Epithelial cell of prostate (primary cell): ENCODE measurements at places on chromosomes 13 and 19.

DNA sequence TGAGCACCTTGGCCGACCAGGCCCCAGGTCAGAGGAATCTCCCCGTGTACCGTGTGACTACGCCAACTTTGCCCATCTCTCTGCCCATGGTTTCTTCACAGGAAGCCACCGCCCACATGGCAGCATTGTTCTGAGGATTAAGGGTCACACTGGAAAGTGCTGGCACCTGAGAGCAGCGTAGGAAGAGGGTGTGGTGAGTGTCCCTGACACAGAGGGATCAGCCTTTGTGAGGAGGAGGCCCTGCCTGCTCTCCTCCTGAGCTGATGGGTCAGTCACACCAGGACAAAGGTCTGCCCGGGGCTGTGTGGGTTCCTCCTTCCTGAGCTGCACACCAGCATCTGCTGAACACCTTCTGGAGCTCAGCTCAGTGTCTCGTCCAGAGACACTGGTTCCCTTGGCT, 32.2 kb upstream of the SLC15A1 start:
- no peak for DNase-seq

DNA sequence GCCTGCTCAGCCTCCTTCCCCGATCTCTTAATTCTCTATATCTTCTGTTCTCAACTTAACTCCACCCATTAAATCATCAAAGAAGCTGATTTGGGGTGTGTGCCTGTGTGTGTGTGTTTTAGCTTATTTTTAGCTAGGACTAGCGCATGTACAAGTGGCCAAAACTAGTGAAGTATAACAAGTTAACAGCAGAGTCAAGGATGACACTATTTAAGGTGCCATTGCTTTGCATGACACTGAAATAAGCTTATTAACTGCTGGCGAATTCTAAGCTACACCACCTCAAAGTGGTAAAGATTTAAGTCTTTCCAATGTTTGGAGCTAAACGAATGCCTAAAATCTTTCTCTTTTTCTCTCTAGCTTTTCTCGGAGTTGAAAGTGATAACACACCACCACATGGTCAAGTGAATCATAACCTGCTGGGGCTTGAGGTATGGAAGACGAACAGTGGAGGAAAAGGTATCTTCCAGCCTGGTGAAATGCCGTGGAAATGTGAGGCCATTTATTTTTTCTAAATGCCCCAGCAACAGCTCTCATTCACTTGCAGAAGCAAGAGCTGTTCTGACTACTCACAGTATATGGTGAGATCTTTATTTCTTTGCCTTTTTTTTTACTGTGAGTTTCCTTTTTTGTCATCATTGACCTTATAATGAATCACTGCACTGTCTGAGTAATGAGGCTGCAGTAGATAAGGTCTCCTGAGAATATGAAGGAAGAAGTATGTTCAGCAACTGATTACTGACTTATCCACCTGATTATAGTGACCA, 570.3 kb downstream of the PCDH9 start:
- DNase-seq: peak; percentile 34

DNA sequence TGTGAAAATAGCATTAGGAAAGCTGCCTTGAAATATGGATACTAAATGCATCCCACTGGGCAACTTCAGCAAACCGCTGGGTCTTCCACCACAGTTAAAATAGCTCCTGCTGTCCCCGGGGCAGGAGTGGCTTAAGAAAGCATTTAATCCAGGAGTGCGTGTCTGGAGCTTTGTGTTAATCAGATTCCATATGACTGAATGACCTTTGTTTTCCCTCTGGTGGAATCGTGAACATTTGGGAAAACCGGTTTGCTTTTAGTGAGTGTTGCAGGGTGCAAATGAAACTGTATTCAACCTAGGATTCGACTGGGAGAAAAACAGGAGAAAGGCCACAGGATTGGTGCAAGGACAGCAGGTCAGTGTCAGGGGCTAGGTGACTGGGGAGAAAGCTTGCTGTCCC, 237.6 kb upstream of the MAB21L1 start:
- DNase-seq: no peak

- DNase-seq: peak; percentile 80
Measured at GRCh38 chr19:2327773-2328400, 499 bp downstream of the LSM7 start.

DNA sequence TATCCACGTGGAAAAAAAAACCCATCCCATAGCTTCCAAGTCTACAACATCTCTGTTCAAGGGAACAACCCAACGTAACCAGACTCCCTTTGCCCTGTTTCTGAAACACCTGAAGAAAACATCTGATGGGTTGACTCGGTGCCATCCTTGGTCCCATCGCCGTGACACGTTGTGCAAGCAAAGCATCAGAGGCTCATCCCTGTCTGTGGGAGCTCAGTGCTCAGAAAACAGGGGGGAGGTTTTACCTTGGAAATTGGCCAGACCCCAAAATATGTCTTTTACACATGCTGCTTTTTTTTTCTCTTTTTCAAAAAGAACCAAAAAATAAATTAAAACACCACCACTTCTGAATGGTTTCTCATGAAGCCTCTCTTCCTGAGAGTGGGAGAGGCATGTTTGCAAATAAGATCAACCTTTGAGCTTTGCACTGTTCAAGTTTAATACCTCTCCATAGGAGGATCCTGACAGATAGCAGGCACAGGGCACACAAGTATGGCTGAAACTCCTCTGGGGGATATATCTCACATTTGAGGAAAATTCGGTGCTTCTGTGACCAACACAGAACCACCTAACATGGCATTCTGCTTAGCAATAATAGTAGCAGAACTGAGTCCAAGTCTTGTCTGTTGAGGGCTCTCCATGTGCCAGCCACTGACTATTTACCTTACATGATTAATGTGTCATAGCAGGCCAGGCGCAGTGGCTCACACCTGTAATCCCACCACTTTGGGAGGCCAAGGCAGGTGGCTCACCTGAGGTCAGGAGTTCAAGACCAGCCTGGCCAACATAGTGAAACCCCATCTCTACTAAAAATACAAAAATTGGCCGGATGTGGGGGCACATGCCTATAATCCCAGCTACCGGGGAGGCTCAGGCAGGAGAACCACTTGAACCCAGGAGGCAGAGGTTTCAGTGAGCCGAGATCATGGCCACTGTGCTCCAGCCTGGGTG, 7.0 kb upstream of the PVR start:
- DNase-seq: no peak

DNA sequence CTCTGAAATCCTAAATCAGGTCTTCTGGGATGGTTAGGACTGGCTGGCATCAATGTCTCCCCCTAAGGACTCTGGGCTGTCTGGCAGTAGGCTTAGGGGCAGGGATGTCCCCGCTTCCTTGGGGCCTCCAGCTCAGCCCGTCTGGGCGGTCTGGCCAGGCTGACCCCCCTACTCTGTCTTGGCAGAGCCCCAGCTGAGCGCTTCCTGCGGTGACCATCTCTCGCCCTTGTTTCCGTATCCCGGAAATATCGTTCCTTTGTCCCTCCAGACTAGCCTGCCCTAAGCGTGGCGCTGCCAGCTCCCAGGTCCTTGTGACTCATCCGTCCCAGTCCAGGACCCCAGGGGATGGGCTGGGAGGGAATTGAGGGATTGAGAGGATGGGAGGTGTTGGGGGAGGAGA, 11.3 kb downstream of the GTPBP3 start:
- DNase-seq: no peak

DNA sequence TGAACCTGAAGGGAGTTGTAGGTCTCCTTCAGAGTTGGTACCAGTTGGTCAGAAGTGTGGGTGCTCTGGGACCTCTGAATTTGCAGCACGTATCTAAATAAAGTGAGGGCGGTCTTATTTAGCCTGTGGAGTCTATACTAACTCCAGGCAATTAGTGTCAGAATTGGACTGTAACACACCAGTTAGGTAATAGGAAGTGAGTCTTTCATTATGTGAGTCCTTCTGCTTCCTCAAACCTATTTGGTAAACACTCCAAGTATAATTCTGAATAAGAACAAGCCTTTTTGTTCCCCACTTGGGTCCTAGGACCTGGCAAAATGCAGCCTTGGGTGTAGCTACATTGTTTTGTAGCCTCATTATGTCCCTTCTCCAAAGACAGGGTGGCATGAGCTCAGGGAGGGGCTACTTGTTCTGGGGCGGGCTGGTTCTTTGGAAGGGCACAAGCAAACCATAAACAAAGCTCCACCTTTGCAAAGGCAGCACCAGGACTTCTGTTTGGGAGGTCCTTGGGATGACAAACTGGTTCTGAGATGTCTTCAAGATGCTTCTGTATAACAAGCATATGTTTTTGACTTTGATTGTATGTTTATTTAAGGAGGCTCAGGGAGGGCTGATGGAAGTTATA, 418.0 kb downstream of the ZNF536 start:
- no peak for DNase-seq

- no peak for DNase-seq
Measured at GRCh38 chr13:109794095-109794494, 7.7 kb upstream of the IRS2 start.

DNA sequence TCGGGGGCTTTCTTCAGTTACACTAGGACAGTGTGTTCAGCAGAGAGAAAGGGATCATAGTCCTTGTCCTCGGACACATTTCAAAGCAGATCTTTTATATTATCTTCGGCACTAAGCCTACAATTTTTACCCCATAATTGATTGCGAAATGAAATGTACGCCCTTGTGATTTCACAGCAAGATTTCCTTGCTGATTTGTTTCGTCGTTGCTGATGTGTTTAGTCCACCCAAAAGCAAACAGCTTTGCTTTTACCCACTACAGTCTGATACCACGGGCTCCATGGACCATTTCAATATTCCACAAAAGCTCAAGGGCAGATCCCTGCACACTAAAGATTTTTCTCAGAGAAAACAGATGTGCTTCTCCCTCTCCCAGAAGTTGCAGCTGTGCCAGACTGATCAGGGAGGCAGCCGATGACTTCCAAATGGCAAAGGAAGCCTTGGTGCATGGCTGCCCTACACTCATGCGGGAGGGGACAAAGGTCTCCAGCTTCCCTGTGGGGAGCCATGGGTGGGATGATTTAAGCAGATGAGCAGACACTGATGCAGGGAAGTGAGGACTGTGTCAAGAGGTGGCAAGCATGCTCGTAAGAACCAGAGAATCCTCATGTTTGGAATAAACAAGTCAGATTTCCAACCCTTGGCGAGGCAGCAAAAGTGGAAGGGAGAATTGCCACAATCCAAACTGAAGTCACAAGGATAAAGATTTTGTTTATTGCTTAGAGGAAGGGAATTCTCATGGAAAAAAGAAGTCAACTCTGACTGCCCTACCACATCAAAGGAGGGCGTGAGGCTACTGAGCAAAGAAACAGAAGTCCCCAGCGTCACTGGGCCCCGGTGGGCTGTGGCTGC, 81.1 kb downstream of the STK24 start:
- no peak for DNase-seq

- DNase-seq: no peak
Measured at GRCh38 chr13:45737571-45738017, 35.5 kb downstream of the CBY2 start.

GRCh38 chr19:36125557-36125956, 10.3 kb downstream of the TBCB start:
- DNase-seq: no peak

GRCh38 chr13:112583592-112584277, 4.2 kb downstream of the TUBGCP3 start:
- no peak for DNase-seq

DNA sequence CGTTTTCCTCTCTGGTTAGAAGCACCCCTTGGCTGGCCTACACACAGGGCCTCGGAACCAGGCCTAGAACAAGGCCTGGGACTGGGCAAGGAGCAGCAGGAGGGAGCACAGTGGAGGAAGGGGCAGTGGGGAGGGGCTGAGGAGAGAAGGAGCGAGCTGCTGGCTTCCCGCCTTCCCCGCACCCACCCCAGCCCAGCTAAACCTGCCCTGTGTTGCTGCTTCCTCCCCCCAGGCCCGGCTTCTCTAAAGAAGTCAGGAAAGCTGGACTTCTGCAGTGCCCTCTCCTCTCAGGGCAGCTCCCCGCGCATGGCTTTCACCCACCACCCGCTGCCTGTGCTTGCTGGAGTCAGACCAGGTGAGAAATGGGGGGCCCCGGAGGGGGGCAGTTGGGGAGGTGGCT, 24.3 kb downstream of the LYL1 start:
- no peak for DNase-seq

GRCh38 chr13:109235901-109236300, 550.5 kb downstream of the IRS2 start:
- DNase-seq: peak; percentile 92
